Activated CD4-positive, alpha-beta memory T cell treated with anti-CD3 and anti-CD28 coated beads, Interleukin-2, amount 10 ng/mL, durations not matched to agents 7 days and 5 days (primary cell): ENCODE measurements at places on chromosomes 2 and 18. TPM values are rescaled to one million over a fixed set of nuclear protein-coding genes. Genes with fewer than 3 reads are reported as not detected.

GRP gene
- total RNA-seq, result not detected

VWA3B gene
- total RNA-seq, result not detected

GRCh38 chr2:235520787-235521186 is 26.9 kb downstream of the AGAP1 start:
- DNase-seq, result no peak

- no peak for DNase-seq
Observed at GRCh38 chr2:203775684-203776083, 69.2 kb downstream of the CD28 start.

- DNase-seq, result no peak
Observed at GRCh38 chr18:50401888-50402287, 27.0 kb downstream of the SKA1 start.

DNA sequence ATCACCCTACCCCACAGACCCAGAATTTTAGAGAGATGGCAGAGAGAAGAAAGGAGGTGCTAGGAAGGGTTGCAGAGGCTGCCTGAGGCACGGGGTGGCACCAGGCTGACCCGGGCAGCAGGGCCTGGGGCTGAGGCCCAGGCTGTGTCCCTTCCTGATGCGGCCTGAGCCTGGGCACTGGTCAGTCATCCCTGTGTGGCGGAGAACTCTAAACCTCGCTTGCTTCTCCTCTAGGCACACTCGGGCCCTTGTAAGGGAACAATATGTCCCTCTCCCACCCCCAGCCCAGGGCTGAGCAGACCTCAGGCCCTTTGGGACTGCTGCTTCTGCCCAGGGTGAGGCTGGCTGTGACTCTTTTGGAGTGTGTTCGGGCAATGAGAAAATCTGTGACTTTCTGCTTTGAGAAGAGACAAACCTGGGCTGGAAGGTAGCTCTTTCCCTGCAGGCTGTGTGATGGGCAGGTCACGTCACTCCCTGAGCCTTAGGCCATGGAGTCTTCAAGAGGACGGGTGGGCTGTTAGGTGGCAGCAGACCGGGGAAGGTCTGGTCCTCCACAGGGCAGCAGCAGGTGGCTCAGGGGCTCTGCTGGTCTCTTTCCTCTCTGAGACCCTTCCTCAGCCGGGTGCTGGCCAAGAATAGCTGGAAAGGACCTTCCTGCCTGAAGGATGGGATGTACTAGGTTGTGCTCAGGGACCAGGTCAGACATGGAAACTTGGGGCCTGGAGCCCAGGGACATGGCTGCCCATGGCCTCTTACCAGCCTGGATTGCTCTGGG is 96.8 kb downstream of the GLI2 start:
- DNase-seq, result no peak

CAPN13 gene
- total RNA-seq, result not detected

C2orf66 gene
- total RNA-seq, result 0.33 TPM

ANKRD29 gene
- not detected for total RNA-seq
